Right ventricle myocardium inferior (tissue), 1 donor: ENCODE measurements at places on chromosomes 3 and 15.

DNA sequence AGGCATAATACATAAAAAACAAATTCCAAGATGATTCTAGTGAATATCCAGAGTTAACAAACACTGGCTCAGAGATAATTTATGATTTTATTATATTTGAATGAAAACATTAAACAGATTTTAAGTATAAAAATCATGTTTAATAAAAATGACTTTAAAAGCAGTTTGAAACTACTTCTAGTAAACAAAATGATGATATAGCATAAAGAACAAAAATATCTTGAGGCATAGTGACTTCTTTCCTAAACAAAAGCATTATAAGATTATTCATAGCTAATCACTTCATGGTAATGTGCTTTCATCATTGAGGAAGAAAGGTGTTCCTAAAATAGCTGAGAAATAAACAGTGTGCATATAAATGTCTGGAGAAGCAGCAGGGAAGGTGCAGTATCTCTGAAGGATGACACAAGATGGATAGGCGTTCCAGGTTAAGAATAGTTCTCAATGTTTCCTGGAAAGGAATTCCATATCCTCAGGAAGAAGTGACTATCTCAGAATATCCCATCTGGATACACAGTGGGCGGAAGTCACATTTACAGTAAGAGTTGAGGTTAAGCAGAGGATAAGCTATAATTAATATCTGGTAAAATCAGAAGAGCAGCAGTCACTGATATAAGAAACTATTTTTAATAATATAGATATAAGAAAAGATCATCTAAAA lies 456.6 kb downstream of the MECOM start:
- no peak for DNase-seq

- DNase-seq, result no peak
Observed at GRCh38 chr3:25971736-25972135, 181.8 kb downstream of the OXSM start.

GRCh38 chr3:86654806-86655460 lies 336.0 kb downstream of the VGLL3 start:
- DNase-seq, result no peak

DNA sequence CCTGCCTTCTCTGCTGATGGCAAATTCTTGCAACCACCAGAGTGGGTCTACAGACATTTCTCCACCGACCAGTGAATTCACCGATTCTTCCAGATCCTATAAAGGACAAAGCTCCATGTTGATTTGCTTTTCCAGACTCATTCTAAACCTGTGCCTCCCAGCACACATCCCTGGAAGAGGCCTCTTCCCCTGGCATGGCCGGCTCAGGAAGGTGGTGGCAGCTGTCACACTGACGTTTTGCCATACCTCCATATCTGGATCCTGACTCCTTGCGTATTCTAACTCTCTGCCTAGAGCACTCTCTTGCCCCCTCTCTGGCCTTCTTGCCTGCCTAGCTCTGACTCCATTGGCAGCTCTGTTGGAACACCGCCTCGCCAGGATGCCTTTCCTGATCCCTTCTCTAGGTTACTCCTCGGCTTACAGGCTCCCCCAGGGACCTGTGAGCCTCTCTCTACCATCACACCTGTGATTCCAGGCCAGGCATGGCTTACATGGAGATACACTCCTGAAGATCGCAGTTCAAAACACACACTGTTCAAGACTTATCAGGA lies 31.0 kb downstream of the SLCO2A1 start:
- DNase-seq, result no peak

- no peak for DNase-seq
Observed at GRCh38 chr15:32802286-32802936, 84.6 kb downstream of the GREM1 start.
